Left colon (tissue), 2 donors: ENCODE measurements at places on chromosomes 13 and 19. TPM values are rescaled to one million over a fixed set of nuclear protein-coding genes. Genes with fewer than 3 reads are reported as not detected.

Gene CYP4F11
- total RNA-seq, result 12.0 TPM

Gene AP1M1
- 22.2 TPM for total RNA-seq

Gene ZNF763
- 6.0 TPM for total RNA-seq

DNA sequence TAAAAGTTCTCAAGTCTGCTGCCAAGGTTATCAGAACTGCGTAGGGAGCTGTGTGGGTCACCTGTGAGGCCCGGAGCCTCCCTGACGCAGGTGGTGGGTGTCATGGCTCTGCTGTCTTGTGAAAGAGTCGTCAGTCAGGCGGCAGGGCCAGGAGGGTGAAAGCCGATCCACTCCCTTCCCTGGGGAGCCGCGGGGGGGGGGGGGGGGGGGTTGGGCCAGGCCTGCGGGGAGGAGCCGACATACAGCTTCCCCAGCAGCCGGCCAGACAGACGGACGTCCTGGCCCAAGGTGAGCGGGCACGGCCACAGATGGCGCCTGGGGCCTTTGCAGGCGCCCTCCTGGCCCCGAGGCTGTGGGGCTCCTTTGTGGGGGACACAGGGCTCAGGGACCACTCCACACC, 12.4 kb downstream of the SBNO2 start:
- no peak for DNase-seq

GRCh38 chr19:4264812-4265211, 14.3 kb upstream of the SHD start:
- no peak for DNase-seq

GRCh38 chr13:98103531-98103930, 39.4 kb upstream of the FARP1 start:
- DNase-seq, result no peak
